ENCODE measurements at places on chromosomes 6 and 20.

GRCh38 chr20:37154684-37155298 lies 24.3 kb upstream of the RPN2 start:
- H3K27ac ChIP-seq: no peak overlapping the region
- H3K27me3 ChIP-seq: no peaks in the 10 kb centered on the region
- no peak overlapping the region for H3K4me3 ChIP-seq

DNA sequence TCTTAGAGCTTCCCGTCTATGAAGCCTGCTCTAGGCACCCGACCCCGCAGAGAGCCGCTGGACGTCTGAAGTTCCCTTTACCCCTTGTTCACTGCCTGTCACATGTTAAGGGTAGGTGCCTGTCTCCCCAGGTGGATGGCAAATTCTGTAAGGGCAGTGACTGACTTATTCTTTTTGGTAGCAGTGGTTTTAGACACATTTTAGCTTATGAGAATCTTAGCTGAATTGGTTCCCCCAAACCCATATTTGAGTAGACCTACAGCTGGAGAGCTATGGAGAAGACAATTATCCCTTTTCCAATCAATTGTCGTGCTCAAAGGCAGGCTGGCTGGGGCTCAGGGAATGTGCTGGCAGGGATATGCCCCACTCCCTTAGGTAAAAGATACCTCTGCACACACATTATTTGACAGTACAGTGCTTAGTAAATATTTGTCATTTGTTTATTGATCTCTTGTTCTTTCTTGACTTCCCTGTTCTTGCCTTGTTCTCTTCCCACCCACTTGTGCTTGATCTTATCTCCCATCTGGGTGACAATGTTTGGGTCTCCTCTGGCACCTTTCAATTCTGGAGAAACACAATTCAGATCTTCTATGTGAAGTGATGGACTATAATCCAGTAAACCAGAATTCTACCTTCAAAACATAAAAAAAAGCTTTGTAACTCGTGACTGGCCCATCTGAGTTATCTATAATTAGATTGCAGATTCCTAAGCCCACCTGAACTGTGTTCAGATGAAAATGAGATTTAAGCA lies 114.3 kb upstream of the SLC2A12 start:
- peaks cover 18% of the 10 kb centered on the region for H3K36me3 ChIP-seq
- no peak for DNase-seq
- peaks cover 22% of the 10 kb centered on the region for H3K4me1 ChIP-seq
- H3K4me3 ChIP-seq: no peak overlapping the region

- H3K27me3 ChIP-seq: peaks cover 3% of the 10 kb centered on the region
- peaks cover 19% of the 10 kb centered on the region for H3K4me1 ChIP-seq
- H3K27ac ChIP-seq: no peak overlapping the region
- no peaks in the 10 kb centered on the region for H3K36me3 ChIP-seq
Measured at GRCh38 chr6:13216236-13217014, 111.9 kb downstream of the TBC1D7 start.

DNA sequence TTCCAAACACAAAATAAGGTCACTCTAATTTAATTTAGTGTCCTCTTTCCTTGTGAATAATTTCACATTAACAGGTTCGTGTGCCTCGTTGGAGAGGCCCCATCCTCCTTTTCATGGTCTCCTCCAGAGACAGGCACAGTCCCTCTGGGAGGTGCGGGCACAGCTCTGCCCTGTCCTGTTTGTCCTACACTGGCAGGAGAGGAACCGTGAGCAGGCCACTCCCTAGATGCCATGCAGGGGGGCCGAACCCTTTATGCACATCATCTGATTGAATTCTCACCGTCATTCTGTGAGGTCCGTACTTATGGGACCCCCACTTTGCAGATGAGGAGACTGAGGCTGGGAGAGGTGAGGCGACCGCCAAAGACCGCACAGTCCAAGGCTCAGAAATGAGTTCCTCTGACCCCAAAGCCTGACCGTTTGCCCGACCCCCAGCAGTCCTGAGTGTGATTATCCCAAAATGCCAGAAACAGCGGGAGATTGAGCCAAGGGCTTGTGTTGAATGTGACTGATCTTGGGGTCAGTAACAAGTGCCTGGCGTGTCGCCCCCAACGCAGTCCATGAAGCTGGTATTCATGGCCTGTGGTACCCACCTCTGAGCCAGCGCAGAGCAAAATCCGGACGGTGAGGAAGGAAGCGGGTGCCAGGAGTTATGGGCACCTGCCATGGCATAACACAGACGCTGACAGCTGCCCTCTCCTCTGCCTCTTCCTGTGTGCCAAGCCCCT lies 43.5 kb downstream of the PMEPA1 start:
- H3K27me3 ChIP-seq: no peaks in the 10 kb centered on the region
- H3K27ac ChIP-seq: peak overlapping the region; percentile 51
- H3K4me3 ChIP-seq: no peak overlapping the region
- DNase-seq: no peak

- peaks cover 14% of the 10 kb centered on the region for H3K27me3 ChIP-seq
- DNase-seq: no peak
- H3K4me3 ChIP-seq: no peak overlapping the region
Measured at GRCh38 chr20:58788896-58789544, 61.7 kb downstream of the GNAS-AS1 start.

GRCh38 chr6:126812651-126813050 lies 305.8 kb upstream of the RSPO3 start:
- H3K27ac ChIP-seq: no peak overlapping the region
- no peak overlapping the region for H3K4me3 ChIP-seq
- DNase-seq: no peak
- H3K27me3 ChIP-seq: peaks cover 1% of the 10 kb centered on the region
- H3K36me3 ChIP-seq: no peaks in the 10 kb centered on the region
- no peaks in the 10 kb centered on the region for H3K4me1 ChIP-seq

DNA sequence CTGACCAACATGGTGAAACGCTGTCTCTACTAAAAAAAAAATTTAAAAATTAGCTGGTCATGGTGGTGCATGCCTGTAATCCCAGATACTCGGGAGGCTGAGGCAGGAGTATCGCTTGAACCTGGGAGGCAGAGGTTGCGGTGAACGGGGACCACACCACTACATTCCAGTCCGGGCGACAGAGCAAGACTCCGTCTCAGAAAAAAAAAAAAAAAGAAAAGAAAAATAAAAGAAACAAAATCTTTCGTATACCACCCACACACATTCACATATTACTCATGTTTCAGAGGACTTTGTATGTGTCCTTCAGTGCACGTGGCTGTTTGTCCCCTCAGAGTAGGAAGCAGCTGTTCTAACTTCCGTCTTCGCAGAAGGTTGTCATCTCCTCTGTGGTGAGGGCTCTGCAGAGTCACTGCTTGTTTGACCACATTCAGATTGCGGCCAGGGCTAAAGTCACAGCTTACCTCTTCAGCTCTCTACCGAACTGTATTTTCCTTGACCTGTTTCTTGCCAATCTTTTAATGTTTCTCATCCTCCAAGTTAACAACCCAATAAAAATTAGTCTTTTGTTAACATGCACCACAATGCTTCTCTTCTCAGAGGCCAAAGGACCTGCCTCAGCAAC lies 36.6 kb upstream of the HIVEP1 start:
- DNase-seq: no peak
- no peaks in the 10 kb centered on the region for H3K27me3 ChIP-seq
- H3K36me3 ChIP-seq: no peaks in the 10 kb centered on the region
- H3K4me1 ChIP-seq: peaks cover 42% of the 10 kb centered on the region

DNA sequence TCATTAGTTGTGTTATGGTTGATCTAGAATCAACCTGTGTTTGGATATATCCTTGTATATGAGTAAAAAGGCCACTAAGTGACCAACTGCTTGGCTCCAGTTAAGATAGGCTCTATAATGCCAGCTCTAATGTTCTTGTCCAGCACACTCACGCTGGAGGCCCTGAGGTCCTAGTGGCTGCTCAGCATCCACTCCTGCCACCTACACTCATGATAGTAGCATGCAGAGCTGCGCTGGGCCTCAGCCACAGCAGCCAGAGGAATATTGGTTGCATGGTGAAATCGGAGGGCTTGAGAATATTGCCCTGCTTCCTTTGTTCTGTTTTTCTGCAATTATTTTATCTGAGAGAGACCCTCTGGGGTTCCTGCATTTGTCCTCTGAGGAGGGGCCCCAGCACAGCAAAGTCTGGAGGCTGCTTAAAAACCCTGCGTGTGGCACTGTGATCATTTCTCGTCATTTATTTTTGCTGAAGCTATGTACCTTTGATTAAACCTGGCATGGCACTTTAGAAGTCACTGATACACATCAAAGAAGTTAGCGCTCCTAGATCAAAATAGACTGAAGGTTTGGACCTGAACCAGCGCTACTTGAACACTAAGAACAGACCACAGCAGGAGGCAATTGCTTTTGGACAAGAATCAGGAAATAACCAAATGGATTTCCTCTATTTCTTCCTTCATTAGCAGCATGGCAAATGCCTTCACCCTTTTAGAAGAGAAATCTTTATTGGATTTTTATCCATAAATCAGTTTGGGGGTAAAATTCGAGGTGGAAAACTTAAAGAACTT lies 398.4 kb upstream of the ID4 start:
- no peaks in the 10 kb centered on the region for H3K27me3 ChIP-seq
- DNase-seq: no peak
- no peaks in the 10 kb centered on the region for H3K4me1 ChIP-seq
- H3K36me3 ChIP-seq: no peaks in the 10 kb centered on the region
- H3K27ac ChIP-seq: no peak overlapping the region

GRCh38 chr6:140566781-140567277 lies 1192.4 kb upstream of the CITED2 start:
- no peaks in the 10 kb centered on the region for H3K27me3 ChIP-seq
- no peak for DNase-seq
- no peaks in the 10 kb centered on the region for H3K4me1 ChIP-seq
- no peak overlapping the region for H3K4me3 ChIP-seq
- H3K27ac ChIP-seq: no peak overlapping the region

DNA sequence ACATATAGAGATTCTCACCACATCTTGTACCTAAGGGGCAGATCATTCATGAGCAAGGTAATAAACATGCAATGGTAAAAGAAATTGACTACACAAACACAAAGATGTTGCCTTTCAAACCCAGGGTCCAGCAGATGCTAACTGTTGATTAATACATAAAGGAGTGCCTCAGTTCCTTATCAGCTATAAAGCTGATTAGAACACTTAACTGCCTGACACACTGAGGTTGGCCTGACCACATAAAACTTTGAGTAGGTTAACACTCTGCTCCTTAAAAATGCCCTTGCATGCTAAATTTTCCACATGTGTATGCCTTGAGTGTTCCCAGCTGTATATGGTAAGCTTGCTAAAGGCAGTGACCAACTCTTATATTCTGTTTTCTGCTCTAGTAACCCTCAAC lies 14.9 kb downstream of the CRISP2 start:
- no peaks in the 10 kb centered on the region for H3K36me3 ChIP-seq
- no peak for DNase-seq
- no peaks in the 10 kb centered on the region for H3K4me1 ChIP-seq
- H3K27ac ChIP-seq: no peak overlapping the region

DNA sequence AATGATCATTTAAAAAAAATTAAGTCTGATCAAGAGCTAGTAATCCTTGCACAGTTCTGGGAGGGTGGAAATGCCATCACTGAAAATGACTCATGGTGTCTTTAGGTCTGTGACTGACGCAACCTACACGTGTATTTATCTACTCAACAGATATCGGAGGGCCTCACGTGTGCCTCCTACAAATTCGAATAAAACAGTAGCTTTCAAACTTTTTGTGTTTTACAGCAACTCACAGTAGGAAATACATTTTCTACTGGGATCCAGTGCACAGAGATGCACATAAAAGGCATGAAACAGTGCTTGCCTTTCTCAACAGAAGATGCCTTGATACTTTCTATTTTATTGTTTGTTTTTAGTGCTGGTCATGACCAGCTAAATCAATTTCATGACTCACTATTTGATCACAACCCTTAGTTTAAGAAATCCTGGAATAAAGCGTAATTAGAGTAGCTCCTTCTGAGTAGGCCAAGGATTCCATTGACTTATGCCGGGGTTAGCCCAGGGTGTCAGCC lies 210.0 kb upstream of the SNX9 start:
- no peak overlapping the region for H3K27ac ChIP-seq
- no peaks in the 10 kb centered on the region for H3K27me3 ChIP-seq
- no peak overlapping the region for H3K4me3 ChIP-seq
- H3K36me3 ChIP-seq: no peaks in the 10 kb centered on the region
- no peak for DNase-seq

DNA sequence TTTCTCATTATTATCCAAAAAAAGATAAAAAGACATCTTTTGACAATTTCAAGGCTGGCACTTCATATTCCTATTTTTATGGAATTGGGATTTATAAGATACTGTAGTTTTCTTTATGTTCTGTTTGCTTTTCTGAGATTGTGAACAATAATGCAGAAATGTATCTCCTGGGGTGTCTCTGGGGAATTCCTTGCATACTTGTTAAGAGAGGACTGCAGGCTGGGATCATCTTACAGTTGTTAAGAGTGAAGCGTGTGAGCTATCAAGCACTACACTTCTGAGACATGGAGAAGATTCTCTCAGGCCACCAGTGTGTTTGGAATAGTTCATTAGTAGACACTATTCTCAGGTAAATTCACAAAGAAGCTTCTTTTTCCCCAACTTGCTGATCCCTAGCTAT lies 963.3 kb upstream of the GJE1 start:
- DNase-seq: no peak
- no peaks in the 10 kb centered on the region for H3K36me3 ChIP-seq
- no peaks in the 10 kb centered on the region for H3K27me3 ChIP-seq
- no peaks in the 10 kb centered on the region for H3K4me1 ChIP-seq
- H3K27ac ChIP-seq: no peak overlapping the region

DNA sequence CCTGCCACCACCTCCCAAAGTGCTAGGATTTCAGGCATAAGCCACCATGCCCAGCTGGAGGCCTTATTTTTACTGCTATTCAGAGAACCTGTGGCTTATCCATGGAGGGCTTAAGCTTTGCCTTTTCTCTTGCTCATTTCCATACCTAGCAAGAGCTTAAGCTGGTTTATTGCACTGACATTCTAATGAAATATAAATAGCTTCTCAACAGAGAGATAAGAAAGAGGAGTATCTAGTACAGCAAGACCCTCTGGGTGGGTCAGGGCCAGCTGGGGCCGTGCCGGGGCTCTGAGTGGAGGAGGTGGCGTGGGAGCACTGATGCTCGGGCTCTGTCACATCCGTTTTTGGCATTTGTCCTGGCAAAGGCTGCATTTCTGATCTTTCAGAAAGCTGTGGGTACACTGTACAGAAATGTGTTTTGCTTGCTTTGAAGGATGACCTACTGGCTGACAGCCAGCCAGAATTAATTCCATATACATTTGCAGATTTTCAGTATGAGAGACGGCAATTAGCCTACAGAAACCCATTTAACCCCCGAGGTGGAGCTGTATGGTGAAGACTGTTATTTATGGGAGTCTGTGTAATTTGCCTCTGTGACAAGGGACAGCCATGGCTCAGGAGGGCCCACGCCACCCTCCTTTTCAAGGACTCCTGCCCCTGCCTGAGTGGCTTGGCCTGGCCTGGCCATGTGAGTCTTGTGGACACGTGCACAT lies 181.6 kb upstream of the AKAP12 start:
- H3K27me3 ChIP-seq: no peaks in the 10 kb centered on the region
- no peak for DNase-seq
- no peaks in the 10 kb centered on the region for H3K4me1 ChIP-seq
- H3K4me3 ChIP-seq: no peak overlapping the region
- H3K27ac ChIP-seq: no peak overlapping the region
- no peaks in the 10 kb centered on the region for H3K36me3 ChIP-seq

GRCh38 chr6:168906391-168906790 lies 347.3 kb downstream of the THBS2 start:
- H3K27ac ChIP-seq: no peak overlapping the region
- H3K4me1 ChIP-seq: peaks cover 10% of the 10 kb centered on the region
- DNase-seq: no peak
- H3K36me3 ChIP-seq: peaks cover 5% of the 10 kb centered on the region
- H3K4me3 ChIP-seq: no peak overlapping the region
- H3K27me3 ChIP-seq: no peaks in the 10 kb centered on the region

GRCh38 chr6:101543796-101544195 lies 150.3 kb downstream of the GRIK2 start:
- no peak overlapping the region for H3K27ac ChIP-seq
- H3K4me3 ChIP-seq: no peak overlapping the region
- H3K36me3 ChIP-seq: no peaks in the 10 kb centered on the region
- no peak for DNase-seq
